ENCODE measurements at places on chromosomes 3 and 15. TPM values are rescaled to one million over a fixed set of nuclear protein-coding genes. Genes with fewer than 3 reads are reported as not detected.
A peak's percentile ranks its signal among the peaks of the same experiment; 100 is the strongest.

- H3K27ac ChIP-seq: peak overlapping the region; percentile 76
- H3K27me3 ChIP-seq: no peaks in the 10 kb centered on the region
- H3K4me3 ChIP-seq: peak overlapping the region; percentile 83
- no peaks in the 10 kb centered on the region for H3K36me3 ChIP-seq
- H3K4me1 ChIP-seq: peaks cover 38% of the 10 kb centered on the region
- peak; percentile 77 for DNase-seq
Measured at GRCh38 chr15:92807971-92808571, 92.1 kb upstream of the CHD2 start.

- no peak overlapping the region for H3K27ac ChIP-seq
- no peak overlapping the region for H3K4me3 ChIP-seq
- H3K4me1 ChIP-seq: no peaks in the 10 kb centered on the region
- no peaks in the 10 kb centered on the region for H3K36me3 ChIP-seq
Measured at GRCh38 chr15:35195649-35196048, 110.6 kb upstream of the NANOGP8 start.

GRCh38 chr3:111761309-111761795 is 97.7 kb upstream of the PHLDB2 start:
- peak overlapping the region; percentile 93 for H3K27ac ChIP-seq
- no peak overlapping the region for H3K4me3 ChIP-seq
- H3K36me3 ChIP-seq: no peaks in the 10 kb centered on the region
- H3K4me1 ChIP-seq: peaks cover 48% of the 10 kb centered on the region
- no peaks in the 10 kb centered on the region for H3K27me3 ChIP-seq
- DNase-seq: peak; percentile 84

GRCh38 chr15:66823601-66824000 is 121.6 kb downstream of the SMAD6 start:
- no peak overlapping the region for H3K4me3 ChIP-seq
- H3K27ac ChIP-seq: no peak overlapping the region
- no peak for DNase-seq
- H3K27me3 ChIP-seq: no peaks in the 10 kb centered on the region

SNURF gene
- total RNA-seq: 15.3 TPM

All from osteoblast (primary cell).